IMR-90 (cell line): ENCODE measurements at places on chromosomes 2 and 18. TPM values are rescaled to one million over a fixed set of nuclear protein-coding genes. Genes with fewer than 3 reads are reported as not detected.

DNA sequence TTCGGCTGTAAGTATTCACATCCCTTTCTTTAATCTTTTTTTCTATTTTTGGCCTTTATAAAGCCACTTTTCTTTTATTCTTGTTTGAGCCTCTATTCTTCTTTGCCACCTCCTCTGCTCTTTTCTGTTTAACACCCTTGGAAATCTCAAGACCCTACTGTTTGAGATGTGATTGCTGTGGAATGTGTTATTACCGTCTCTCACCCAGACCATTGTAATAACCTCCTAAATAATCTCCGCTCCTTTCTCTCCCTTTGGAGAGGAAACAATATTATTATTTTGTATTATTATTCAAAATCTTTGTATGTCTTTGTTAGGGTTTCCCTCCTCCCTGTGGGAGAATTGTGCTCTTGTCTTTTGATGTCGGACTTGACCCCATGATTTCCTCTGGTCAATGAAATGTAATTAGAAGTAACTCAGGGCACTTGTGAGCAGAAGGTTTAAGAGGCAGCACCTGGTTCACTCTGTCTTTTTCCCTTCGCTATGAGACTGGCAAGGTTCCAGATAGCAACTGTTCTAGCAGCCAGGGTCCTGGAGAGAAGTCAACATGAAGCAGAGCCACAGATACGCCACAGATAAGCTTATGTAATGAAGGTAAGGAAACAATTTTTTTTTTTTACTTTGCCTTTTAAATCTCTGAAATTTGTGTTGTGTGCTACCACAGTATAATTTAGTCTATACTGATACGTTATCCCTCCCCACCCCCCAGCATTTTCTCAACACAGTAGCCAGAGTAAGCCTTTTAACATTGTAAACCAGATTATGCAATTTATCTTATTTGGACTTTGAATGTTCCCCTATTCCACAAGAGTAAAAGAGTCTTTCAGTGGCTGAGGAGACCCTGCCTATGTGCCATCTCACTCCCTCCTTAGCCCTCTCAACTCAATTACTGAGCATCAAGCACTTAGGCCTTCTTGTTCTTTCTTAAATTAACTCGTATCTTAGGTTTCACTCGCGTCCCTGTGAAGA is 601.2 kb upstream of the ZNF804A start:
- DNase-seq: no peak

GRCh38 chr2:79005216-79005615 is 20.3 kb upstream of the REG3G start:
- DNase-seq: no peak

GRCh38 chr2:238638100-238638981 is 209.5 kb upstream of the TWIST2 start:
- no peak for DNase-seq

GRCh38 chr2:26284132-26284531 is 39.4 kb downstream of the HADHB start:
- DNase-seq: peak; percentile 47

- peak; percentile 27 for DNase-seq
Measured at GRCh38 chr2:143717536-143718168, 588.4 kb downstream of the ARHGAP15 start.

- no peak for DNase-seq
Measured at GRCh38 chr18:48186861-48187260, 222.3 kb downstream of the ZBTB7C start.

- DNase-seq: no peak
Measured at GRCh38 chr2:20200697-20201555, 24.0 kb downstream of the SDC1 start.

DNA sequence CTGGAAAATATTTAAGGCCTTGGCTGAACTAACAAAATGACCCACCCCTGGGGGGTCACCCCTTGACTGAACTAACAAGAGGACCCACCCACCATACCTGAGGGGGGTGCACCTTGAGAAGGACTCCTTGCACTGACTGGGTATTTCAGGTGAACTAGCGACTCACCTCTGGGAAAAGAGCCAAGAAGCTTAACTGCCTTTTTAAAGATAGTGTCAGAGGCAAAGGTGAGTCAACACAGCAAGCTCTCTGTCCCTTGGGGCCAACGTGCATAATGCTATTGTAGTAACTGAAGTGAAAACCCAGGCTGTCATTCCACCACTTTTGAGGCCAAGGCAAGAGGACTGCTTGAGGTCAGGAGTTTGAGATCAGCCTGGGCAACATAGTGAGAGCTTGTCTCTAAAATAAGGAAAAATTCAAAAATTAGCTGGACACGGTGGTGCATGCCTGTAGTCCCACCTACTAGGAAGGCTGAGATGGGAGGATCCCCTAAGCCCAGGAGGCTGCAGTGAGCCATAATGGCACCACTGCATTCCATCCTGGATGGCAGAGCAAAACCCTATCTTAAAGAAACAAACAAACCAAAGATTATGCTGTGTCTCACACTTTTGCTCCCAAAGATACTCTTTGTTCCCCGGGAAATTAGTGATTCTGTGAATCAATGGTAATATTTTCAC is 36.4 kb upstream of the ZCCHC2 start:
- DNase-seq: peak; percentile 16

GRCh38 chr2:195520671-195521155 is 136.3 kb upstream of the SLC39A10 start:
- DNase-seq: peak; percentile 99

DNA sequence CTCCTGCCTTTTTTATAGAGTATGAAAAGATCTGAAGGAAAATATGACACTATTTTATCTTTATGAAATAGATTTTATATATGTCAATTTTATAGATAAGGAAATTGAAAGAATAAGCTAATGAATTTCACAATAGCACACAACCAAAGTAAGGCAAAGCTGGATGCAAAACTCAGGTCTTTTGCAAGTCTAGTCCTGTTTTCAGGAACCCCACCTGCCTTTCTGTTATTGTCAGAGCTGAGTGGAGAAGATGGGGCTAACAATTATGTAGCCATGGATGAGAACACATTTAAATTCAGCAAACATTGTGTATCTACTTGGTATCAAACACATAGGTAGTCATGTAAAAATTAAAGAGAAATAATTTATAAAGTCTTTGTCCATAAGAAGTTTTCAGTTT is 161.5 kb upstream of the ZEB2 start:
- no peak for DNase-seq

- no peak for DNase-seq
Measured at GRCh38 chr18:44915661-44916060, 235.0 kb downstream of the SETBP1 start.

GRCh38 chr18:38851526-38851925 is 1285.9 kb upstream of the CELF4 start:
- DNase-seq: no peak

DNA sequence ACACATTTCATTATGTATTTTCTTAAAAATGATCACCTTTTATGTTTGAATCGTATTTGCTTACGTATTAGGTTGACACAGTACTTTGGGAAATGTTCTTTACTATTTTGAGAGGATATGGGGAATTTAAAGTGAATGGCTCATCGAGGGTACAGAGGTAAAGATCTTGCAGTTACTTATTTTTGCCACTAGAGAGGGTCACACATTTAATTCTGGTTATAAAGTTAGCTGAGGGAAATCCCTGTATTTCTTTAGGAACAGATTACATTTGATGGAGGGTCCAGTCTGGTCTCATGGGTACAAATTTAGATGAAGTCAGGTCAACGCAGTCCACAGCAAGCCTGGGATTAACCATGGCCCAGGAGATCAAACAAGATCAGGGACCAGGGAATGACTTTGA is 24.5 kb downstream of the DYNC2LI1 start:
- no peak for DNase-seq

- no peak for DNase-seq
Measured at GRCh38 chr18:5710235-5710634, 166.4 kb upstream of the EPB41L3 start.

GRCh38 chr18:59057969-59058368 is 81.7 kb upstream of the SEC11C start:
- DNase-seq: peak; percentile 81

- peak; percentile 66 for DNase-seq
Measured at GRCh38 chr2:112121682-112122254, 16.4 kb upstream of the FBLN7 start.

- no peak for DNase-seq
Measured at GRCh38 chr18:2625217-2625616, 30.3 kb upstream of the SMCHD1 start.

DNA sequence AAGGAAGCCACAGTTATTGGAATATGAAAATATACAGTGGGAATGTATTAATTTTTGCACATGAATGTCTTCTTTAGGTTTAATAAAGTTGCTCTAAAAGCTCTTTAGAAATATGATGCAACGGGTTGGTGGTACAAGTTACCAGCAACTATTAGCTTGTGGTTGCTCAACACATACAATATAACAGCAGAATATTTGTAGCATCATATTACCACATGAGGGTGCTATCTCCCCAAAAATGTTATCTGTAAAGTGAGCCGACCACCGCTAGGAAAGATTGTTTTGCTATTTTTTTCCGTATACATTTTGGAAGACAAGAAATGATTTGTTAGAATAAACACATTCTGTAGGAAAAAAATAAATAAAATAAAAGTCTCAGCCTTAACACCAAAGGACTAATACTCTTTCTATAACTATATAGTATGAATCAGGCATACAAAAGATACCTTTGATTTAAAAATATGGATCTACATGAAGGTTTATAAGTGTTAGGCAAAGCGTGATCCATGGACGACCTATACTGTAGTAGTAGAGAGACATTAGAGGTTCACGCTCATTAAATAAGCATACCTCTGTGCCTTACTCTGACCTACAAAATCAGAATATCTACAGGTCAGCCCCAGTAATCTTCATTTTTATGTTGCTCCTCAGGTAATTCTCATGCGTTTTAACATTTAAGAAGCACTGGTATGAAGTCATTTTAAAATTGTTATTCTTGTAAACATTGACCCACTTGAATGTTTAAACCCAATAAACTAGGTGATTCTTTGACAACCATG is 1110.6 kb upstream of the ACVR2A start:
- peak; percentile 41 for DNase-seq

GRCh38 chr18:4453874-4454536 is 1.1 kb downstream of the DLGAP1 start:
- DNase-seq: no peak

DNA sequence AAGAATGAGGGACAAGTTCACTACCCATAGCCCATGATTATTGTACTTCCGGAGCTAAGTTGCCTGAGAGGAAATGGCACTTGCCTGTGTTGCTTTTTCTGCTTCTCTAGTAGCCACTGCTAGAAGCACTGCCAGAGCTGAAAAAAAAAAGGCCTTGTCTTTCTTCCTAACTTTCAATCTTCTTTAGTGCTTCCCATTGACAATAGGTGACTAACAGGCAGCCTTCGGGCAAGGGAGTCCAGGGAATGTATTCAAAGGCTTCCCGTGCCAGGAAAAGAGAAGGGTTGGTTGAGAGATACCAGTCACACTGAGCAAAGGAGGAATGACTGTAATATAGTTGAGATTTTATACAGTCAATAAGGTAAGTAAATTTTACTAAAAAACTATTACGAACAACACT is 242.0 kb downstream of the CALCRL start:
- no peak for DNase-seq

DNA sequence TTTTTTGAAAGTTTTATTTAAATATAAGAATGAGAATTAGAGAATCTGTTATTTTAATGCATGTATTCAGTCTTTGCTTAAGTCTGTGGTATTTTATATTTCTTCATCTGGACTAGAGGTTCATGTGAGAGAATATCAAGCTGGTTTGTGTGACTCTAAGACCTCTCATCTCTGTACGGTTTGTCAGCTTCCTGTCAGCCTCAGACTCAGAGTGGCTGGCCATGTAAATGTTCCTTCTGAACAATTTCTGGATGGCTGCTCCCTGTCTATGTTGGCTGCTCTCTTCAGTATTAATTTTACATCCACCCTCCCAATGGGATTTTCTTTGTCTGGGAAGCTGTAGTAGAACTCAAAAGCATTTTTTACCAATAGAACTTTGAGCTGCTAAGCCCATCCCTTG is 225.3 kb upstream of the THUMPD2 start:
- DNase-seq: peak; percentile 85

DNA sequence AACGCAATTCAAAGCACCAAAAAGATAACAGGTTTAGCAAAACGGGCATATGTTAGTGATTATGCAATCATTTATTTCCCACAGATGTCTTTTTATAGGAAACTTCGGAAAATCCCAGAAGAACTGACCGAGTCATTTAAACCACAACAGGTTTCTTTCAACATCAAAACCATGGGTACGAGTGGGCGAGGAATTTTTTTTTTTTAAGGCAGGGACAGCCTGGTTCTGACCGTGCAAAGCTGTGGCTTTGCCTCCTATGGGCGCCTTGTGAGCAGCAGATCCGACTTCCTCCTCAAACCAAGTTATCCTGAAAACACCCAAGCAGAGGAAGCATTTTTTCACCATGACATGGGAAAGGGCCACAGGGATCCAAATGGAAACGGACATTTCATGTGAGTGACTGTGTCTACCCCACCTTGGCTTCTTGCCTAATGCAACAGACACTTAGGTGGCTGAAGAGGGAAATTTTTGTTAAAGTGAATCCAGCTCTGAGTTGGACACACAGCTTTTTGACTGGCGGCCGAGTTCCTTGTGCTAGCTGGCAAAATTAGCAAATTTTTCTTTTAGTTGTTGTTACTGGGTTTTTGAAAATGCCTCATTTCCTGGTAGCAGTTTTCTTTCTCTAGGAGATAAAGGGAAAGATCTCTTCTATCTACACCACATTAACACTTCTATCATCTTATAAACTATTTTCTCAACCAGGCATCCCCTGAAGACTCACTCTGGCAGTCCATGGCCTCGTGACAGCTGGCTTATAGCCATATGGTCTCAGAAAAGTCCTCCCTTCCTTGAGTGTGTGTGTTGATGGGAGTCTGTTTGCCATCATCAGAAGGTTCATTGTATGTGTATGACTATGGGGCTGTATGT is 487.4 kb upstream of the ZEB2 start:
- peak; percentile 98 for DNase-seq

- DNase-seq: no peak
Measured at GRCh38 chr18:55605733-55606338, 17.8 kb upstream of the TCF4 start.

GRCh38 chr2:12602661-12603060 is 114.1 kb upstream of the TRIB2 start:
- peak; percentile 32 for DNase-seq

CYP27A1 gene
- total RNA-seq: 4.2 and 5.2 TPM in 2 replicates

DYNAP gene
- total RNA-seq: not detected in 2 replicates

MC2R gene
- not detected in 2 replicates for total RNA-seq

CCDC74A gene
- total RNA-seq: 3.1 and 3.8 TPM in 2 replicates

HJURP gene
- 22.6 and 24.2 TPM in 2 replicates for total RNA-seq

FAM237A gene
- total RNA-seq: not detected in 2 replicates

LRRC30 gene
- total RNA-seq: not detected in 2 replicates

SCYGR6 gene
- total RNA-seq: not detected in 2 replicates

RGPD3 gene
- 0.18 and 0.56 TPM in 2 replicates for total RNA-seq

INPP1 gene
- total RNA-seq: 3.6 and 4.1 TPM in 2 replicates

CDH2 gene
- 105 and 111 TPM in 2 replicates for total RNA-seq

ITGA4 gene
- 13.6 and 20.6 TPM in 2 replicates for total RNA-seq

NOTO gene
- total RNA-seq: not detected in 2 replicates

MATN3 gene
- total RNA-seq: 0.90 and 1.1 TPM in 2 replicates
